Suppressor macrophage (primary cell): ENCODE measurements at places on chromosomes 5 and 9.

DNA sequence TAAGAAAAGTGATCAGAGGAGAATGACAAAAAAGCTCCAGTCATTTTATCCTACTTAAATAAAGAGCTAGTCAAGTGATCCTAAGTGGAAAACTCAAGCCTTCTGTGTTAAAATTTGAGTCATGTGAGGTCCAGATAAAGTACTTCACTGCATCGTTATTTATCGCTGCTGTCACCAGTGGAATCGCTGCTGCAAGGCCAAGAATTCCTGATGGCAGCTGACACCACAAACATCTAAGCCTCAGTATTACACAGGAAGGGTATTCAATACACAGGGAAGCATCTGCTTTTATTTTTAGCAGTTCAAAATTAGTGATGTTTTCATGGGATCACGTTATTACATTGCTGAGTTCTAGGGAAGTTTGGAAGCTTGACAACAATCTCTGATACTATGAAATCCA, 190.3 kb downstream of the GOLPH3 start:
- DNase-seq: no peak

DNA sequence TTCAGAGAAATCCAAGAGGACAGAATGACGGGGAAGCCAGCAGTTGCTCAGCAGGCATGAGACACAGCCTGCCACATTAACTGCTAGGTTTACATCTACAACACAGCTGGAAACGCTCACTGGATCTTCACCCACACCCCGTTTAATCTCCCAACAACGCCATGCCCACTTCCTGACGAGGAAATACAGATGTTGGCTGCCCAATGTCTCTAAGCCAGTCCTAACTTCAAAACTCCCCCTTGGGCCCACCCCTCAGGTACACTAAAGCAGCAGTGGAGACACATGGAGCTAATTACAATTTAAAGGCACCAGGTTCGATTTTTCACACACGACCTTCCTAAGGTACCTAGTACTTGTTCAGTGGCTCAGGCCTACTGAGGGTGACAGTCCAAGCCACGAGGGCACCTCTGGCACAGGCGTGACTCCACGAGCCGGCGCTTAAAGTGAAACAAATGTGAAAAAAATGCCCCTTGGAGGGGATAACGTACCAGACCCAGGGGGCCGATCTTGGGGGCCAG, 904 bp downstream of the RPL12 start:
- DNase-seq: peak; percentile 28

DNA sequence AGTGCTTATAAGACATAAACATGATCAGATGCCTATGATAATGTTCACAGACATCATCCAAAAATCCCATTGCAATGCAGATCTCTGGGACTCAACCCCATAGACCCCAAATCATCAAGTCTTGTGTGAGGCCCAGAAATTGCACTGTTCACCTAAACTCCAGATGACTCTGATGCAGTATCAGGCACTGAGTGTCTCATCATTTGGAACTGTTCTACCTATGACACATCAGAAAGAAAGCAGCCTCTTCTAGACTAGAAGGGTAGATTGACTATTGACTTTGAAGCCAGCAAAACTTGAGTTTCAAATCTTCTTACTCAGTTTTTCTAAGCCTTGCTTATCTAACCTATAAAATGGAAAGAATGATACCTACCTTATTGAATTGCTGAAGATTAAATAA, 58.7 kb upstream of the PAPPA start:
- DNase-seq: no peak

DNA sequence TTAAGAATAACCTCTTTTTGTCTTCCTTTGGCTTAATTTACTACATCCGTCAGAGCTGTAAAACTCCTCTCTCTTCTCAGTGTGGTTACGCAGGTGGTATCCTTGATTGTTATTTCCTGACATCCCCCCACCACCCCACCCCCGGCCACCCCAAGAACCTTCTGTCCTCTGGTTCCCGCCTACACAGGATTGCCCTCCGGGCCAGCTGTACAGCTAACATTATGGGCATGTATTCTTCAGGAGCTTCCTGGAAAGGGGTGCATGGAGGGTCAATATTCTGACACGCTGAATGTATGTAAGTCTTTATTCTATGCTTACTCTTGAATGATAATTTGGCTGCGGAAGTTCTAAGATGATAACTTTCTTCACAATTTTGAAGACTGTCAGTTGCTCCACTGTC, 13.0 kb upstream of the ANP32B start:
- DNase-seq: no peak

DNA sequence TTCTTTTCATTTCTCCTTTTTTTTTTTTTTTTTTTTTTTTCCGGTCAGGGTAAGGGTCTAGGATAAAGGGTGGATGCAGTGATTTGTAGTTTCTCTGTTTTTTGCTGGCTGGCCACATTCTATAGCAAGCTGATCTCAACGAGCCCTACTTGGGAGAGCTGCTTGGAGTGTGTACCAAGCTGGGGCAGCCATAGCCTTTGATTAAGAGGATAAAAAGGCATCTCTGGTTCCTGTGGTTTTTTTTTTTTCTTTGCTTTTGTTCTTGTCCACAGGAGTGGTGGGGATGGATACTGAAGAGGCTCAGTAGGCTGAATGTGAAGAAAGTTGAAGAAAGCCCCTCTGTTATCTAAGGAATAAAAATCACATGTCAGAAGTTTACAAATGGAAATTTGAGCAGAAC, 955.3 kb upstream of the WWC1 start:
- DNase-seq: no peak

GRCh38 chr5:142422429-142422828, 97.6 kb upstream of the SPRY4 start:
- no peak for DNase-seq

GRCh38 chr5:3489239-3489843, 106.3 kb upstream of the IRX1 start:
- DNase-seq: no peak

DNA sequence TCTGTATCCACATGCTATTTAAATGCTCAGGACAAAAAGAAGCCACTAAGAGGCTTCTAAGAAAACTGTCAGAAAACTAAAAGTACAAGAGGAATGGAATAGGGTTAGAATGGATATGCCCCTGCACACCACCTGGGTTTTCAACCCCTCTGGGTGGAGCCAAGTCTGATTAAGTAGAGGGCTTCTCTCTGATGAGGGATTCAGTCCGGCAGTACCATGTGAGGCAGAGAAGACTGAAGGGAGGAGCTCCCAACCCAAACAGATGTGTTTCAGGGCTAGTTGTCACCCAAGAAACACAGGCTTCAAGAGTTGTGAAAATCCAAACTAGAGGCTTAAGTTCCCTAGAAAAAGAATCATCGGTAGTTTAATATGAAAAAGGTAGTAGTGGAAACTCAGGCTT, 12.5 kb downstream of the NREP start:
- no peak for DNase-seq

DNA sequence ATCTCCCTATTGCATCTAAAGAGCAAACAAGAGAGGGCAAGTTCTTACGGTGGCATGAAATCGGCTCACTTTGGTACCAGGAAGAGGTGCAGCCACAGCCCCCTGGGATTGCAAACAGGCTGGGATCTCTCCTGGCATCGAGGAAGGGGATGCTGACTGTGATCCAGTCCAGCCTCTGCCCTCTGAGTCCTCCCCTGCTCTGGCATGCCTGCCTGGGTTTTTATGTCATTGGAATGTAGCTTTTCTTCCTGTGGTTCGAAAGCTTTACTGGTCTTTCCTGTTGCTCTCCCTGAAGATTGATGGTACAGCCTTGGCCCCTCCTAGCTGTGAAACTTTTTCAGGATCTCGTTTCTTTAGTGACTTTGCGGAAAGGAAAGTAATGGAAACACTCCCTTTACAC, 6.6 kb downstream of the SLC46A2 start:
- DNase-seq: no peak

- no peak for DNase-seq
These were observed 21.8 kb upstream of the JAKMIP2 start for GRCh38 chr5:147804334-147804733.

DNA sequence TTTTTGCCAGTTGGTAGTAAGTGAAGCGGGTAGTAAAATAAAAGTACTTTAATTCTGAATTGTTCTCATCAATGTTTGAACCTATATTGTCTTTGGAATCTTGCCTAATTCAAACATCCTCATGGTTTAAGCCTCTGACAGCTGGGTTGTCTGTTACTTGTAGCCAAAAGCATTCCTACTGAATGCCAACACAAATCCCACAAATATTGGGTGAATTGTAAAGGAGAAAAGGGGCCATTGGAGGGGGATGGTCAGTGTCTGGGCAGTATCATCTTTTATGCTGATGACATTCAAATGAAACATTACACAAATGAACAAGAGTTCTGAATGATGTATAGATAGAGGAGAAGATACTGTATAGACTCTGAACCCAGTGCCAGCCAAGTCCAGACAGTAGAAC, 309.5 kb downstream of the OSTF1 start:
- DNase-seq: no peak

- DNase-seq: peak; percentile 28
These were observed 3.1 kb upstream of the GLIS3 start for GRCh38 chr9:4303006-4303405.

- DNase-seq: no peak
These were observed 88.9 kb upstream of the PANK3 start for GRCh38 chr5:168668078-168668477.

DNA sequence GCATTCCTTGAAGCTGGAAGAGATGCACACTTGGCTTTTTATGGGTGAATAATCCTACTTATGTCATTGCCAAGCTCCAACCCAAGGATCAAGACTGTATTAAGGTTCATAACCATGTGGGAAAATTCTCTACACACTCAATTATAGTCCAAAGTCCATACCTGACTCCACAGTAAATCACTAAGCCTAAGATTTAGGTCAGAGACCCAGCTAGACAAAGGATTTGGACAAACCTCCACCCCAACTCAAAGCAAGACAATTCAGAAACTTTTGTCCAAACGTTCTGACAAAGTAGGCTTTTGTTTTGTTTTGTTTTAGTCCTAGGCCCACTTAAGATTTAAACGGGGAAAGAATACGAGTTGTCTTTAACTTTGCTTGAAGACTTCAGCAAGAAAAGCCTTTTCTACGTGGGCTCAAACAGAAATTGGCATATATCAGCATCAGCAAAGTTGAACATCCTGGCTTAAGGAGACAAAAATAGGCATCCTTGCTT, 1.7 kb downstream of the MEGF9 start:
- DNase-seq: no peak

DNA sequence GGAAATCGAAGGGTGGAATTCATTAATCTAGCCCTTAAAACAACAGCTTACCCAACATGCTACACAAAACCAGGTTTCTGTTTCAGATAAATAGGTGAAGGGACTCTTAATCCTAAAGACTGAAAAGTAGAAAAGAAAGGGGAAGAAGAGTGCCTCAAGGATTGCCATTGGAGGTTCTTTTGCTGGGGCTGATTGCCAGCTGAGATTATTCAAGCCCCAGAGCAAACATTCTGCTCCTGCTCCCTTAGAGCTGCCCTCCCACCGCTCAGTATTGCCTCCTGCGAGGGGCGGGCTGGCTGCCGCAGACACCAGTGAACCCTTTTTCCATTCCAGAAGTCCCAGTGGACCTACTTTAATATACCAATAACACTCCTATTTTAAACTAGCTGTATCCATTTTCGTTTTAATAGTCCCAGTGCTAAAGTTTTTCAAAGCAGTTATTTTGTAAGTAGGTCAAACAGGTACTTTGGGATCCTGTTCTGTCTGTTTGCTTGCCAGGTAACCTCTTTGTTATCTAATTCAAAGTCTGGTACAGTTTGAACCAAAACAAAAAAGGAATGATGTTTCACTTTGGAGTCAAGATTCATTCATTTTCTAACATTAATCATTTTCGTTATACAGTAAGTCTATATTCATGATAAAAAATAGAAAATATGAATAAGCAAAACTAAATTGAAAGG, 38.6 kb downstream of the HMGCS1 start:
- DNase-seq: no peak
